ENCODE measurements at places on chromosomes 2 and 18. TPM values are rescaled to one million over a fixed set of nuclear protein-coding genes. Genes with fewer than 3 reads are reported as not detected.

DNA sequence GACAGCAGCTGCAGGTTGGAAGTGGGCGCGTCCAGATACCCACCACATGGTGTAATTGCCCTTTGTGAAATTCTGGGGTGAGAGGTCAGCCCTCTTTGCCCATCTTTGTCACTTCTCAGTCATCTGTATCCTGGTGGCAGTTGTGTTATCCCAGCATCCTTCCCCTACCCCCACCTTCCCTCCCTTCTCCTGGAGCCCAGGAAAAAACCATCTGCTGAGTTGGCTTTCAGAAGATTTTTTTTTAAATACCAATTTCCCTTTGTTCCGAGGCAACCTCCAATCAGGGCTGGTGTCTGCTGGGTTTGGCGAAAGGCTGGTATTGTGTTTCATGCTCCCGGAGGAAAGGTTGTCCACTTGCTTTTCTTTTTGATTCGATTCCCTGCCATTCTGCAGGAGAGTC lies 35.2 kb downstream of the SETBP1 start:
- peak overlapping the region; percentile 71 for H3K27ac ChIP-seq
- DNase-seq, result no peak
- H3K4me1 ChIP-seq, result no peaks in the 10 kb centered on the region
- H3K27me3 ChIP-seq, result no peaks in the 10 kb centered on the region

GRCh38 chr18:61093965-61094364 lies 239.3 kb upstream of the CDH20 start:
- DNase-seq, result no peak
- H3K27me3 ChIP-seq, result no peaks in the 10 kb centered on the region
- no peak overlapping the region for H3K27ac ChIP-seq
- H3K4me1 ChIP-seq, result no peaks in the 10 kb centered on the region
- no peak overlapping the region for H3K4me3 ChIP-seq

GRCh38 chr2:100957996-100958653 lies 44.0 kb upstream of the RPL31 start:
- no peaks in the 10 kb centered on the region for H3K27me3 ChIP-seq
- no peaks in the 10 kb centered on the region for H3K36me3 ChIP-seq
- H3K27ac ChIP-seq, result peak overlapping the region; percentile 18
- peak overlapping the region; percentile 20 for H3K4me3 ChIP-seq
- peak; percentile 60 for DNase-seq

GRCh38 chr2:5454051-5454390 lies 238.2 kb upstream of the SOX11 start:
- no peaks in the 10 kb centered on the region for H3K27me3 ChIP-seq
- no peak for DNase-seq
- H3K36me3 ChIP-seq, result no peaks in the 10 kb centered on the region
- H3K27ac ChIP-seq, result no peak overlapping the region

DNA sequence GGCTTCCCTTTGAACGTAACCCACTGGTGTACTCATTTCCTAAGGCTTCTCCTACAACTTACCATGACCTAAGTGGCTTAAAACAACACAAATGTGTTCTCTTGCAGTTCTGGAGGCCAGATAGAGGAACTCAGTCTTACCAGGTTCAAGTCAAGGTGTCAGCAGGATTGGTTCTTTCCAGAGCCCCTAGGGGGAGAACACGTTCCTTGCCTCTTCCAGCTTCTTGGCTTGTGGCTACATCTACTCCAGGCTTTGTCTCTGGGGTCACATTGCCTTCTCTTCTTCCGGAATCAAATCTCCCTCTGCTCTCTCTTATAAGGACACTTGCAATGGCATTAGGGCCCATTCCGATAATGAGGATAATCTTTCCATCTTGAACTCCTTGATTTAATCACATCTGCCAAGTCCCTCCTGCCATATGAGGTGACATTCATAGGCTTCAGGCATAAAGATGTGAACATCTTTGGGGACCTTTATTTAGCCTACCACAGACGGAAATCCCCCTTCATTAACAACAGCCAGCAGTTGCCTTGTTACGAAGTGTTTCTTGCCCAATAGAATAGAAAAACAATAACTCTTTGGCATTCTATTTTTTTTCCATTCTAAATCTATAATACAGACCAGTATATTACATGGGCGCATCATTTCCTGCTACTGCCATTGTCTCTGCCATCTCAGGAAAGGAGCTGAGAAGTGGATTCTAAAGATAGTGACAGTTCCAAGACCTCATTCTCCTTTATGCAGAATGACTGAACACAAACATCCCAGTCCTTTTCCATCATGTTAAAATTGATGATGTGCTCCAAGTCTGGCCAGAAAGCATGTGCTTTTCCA lies 362.0 kb downstream of the ZNF521 start:
- DNase-seq, result no peak
- peak overlapping the region; percentile 89 for H3K27ac ChIP-seq
- H3K4me1 ChIP-seq, result no peaks in the 10 kb centered on the region
- H3K27me3 ChIP-seq, result no peaks in the 10 kb centered on the region

GRCh38 chr2:1775511-1776035 lies 31.3 kb upstream of the PXDN start:
- H3K36me3 ChIP-seq, result no peaks in the 10 kb centered on the region
- H3K4me3 ChIP-seq, result no peak overlapping the region
- no peaks in the 10 kb centered on the region for H3K27me3 ChIP-seq
- DNase-seq, result no peak
- H3K27ac ChIP-seq, result no peak overlapping the region
- no peaks in the 10 kb centered on the region for H3K4me1 ChIP-seq

- H3K36me3 ChIP-seq, result no peaks in the 10 kb centered on the region
- H3K27me3 ChIP-seq, result no peaks in the 10 kb centered on the region
- H3K4me1 ChIP-seq, result peaks cover 5% of the 10 kb centered on the region
- DNase-seq, result no peak
Observed at GRCh38 chr2:30362468-30363081, 84.5 kb upstream of the LCLAT1 start.

- no peaks in the 10 kb centered on the region for H3K36me3 ChIP-seq
- H3K4me3 ChIP-seq, result no peak overlapping the region
- no peak overlapping the region for H3K27ac ChIP-seq
- H3K4me1 ChIP-seq, result no peaks in the 10 kb centered on the region
- H3K27me3 ChIP-seq, result no peaks in the 10 kb centered on the region
Observed at GRCh38 chr2:157480182-157480961, 36.5 kb upstream of the CYTIP start.

- no peak overlapping the region for H3K4me3 ChIP-seq
- DNase-seq, result no peak
- no peaks in the 10 kb centered on the region for H3K36me3 ChIP-seq
- H3K27ac ChIP-seq, result no peak overlapping the region
Observed at GRCh38 chr2:56231361-56231760, 47.6 kb downstream of the CCDC85A start.

DNA sequence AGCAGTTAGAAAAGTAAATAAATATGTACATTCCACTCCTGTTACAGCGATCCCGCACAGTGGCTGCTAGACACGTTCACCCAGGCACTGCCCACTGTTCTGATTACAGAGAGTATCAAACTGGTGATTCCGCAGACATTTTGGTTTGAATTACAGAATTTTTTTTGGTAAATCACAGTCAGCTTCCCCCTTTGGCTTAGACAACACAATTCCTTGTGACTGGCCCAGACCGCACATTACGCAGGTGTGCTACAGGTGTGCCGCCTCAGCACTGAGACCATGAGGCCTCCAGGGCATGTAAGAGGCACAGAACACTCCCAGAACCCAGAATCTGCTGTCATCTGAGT lies 112.3 kb downstream of the PXDN start:
- peak overlapping the region; percentile 76 for H3K27ac ChIP-seq
- no peak overlapping the region for H3K4me3 ChIP-seq
- no peaks in the 10 kb centered on the region for H3K27me3 ChIP-seq
- no peaks in the 10 kb centered on the region for H3K4me1 ChIP-seq
- no peak for DNase-seq

GRCh38 chr2:127516041-127516762 lies 10.1 kb downstream of the IWS1 start:
- no peak for DNase-seq
- H3K4me3 ChIP-seq, result peak overlapping the region; percentile 13
- peaks cover 3% of the 10 kb centered on the region for H3K4me1 ChIP-seq
- H3K27ac ChIP-seq, result peak overlapping the region; percentile 82
- no peaks in the 10 kb centered on the region for H3K36me3 ChIP-seq

DNA sequence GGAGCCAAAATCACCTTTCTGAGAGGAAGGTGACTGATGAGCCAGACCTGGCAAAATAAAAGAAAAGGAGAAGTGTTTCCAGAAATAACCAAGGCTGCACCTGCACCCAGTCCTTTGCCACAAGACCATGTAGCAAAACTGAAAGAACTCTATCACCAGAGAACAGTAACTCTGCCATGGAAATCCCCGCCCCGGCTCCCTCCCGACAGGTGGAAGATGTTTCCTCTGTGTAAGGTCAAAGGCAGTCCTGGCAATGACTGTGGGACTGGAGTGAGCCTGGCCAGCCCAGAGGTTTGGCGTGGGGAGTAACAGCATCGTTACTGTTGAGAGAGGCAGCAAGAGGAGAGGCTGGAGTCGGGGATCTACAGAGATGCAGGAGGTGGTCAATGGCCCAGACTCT lies 42.3 kb downstream of the SPRED2 start:
- H3K27ac ChIP-seq, result peak overlapping the region; percentile 67
- DNase-seq, result no peak
- no peaks in the 10 kb centered on the region for H3K36me3 ChIP-seq
- no peak overlapping the region for H3K4me3 ChIP-seq

DNA sequence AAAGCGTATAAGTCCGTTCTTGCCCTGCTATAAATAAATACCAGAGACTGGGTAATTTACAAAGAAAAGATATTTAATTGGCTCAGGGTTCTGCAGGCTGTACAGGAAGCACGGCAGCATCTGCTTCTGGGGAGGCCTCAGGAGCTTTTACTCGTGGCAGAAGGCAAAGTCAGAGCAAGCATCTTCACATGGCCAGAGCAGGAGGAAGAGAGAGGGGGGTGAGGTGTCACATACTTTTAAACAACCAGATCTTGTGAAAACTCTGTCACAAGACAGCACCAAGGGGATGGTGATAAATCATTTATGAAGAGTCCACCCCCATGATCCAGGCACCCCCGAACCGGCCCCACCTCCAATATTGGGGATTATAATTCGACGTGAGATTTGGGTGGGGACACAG lies 130.6 kb downstream of the LTBP1 start:
- no peak for DNase-seq
- no peaks in the 10 kb centered on the region for H3K27me3 ChIP-seq
- H3K4me3 ChIP-seq, result no peak overlapping the region
- H3K4me1 ChIP-seq, result no peaks in the 10 kb centered on the region
- H3K36me3 ChIP-seq, result no peaks in the 10 kb centered on the region

DNA sequence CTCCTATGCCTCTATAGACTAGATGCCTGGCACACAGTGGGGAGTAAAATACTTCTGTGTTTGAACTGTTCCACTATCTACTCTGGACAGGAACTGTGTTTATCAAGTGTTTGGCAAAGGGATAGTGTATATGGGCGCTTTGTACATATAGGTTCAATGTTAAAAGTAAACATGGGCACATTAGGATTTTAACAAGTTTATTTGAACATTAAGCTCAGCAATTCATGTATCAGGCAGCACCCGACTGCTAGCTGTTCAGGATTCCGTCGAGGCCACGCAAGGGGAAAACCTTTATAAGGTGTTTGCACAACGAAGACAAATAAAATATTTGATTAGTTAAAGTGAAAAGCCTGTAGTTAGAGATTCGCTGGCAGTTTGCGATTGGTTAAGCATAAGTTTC lies 43.4 kb upstream of the ROCK2 start:
- H3K36me3 ChIP-seq, result no peaks in the 10 kb centered on the region
- no peaks in the 10 kb centered on the region for H3K4me1 ChIP-seq
- DNase-seq, result no peak
- no peak overlapping the region for H3K27ac ChIP-seq

DNA sequence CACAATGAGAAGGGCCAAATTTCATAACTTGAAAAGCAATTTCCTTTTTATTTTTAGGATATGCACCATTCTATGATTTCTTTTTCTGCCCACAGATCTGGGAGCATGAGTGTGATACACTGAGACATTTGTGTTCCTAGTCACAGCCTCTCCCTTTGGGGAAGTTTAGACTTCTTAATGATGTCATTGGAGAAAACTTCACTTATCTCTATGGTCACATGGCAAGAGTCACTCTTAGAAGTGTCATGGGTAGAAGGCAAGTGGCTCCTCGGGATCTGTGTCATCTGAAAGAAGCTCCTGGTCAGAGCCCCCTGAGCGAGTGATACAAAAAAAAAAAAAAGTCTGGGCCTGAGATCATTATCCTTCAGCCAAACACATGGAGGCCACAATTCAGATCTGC lies 62.5 kb upstream of the LGALSL start:
- no peak overlapping the region for H3K4me3 ChIP-seq
- no peaks in the 10 kb centered on the region for H3K4me1 ChIP-seq
- no peaks in the 10 kb centered on the region for H3K27me3 ChIP-seq
- no peak overlapping the region for H3K27ac ChIP-seq
- no peak for DNase-seq
- H3K36me3 ChIP-seq, result no peaks in the 10 kb centered on the region

- no peaks in the 10 kb centered on the region for H3K4me1 ChIP-seq
- DNase-seq, result no peak
- H3K4me3 ChIP-seq, result no peak overlapping the region
- H3K27me3 ChIP-seq, result no peaks in the 10 kb centered on the region
- no peak overlapping the region for H3K27ac ChIP-seq
- no peaks in the 10 kb centered on the region for H3K36me3 ChIP-seq
Observed at GRCh38 chr2:239908308-239908707, 116.8 kb downstream of the NDUFA10 start.

DNA sequence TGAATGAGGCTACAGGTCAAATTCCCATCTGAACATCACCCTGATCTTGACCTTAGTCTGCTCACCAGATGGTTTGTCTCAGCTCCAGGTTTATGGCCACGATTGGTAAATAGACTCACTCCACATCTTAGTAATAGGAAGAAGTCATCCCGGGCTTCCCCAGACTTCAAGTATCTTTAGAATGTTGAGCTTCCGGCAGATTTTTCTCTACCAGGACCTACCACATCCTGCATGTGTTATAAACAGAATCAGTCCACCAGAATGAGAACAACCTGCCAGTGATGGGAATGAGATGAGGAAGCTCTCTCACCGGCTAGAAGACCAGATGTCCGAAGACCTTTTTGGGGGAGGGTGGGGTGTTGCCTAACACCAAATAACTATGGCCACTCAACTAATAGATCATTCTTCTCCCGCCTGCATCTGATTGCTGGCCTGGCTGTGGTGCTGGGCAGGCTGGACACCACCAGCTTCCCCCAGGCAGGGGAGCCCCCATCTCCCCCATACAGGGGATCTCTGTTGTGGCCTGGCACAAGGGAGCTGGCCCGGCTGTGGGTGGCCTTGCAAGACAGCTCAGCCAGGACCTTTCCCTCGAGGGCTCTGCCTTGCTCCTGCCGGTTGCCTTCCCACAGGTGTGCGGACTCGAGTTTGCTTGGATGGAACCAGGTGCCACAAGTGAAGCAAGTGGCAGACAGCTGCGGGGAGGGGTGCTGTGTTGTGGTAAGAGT lies 88.5 kb downstream of the SH3RF3 start:
- H3K27me3 ChIP-seq, result no peaks in the 10 kb centered on the region
- H3K4me1 ChIP-seq, result no peaks in the 10 kb centered on the region
- H3K4me3 ChIP-seq, result no peak overlapping the region
- H3K36me3 ChIP-seq, result no peaks in the 10 kb centered on the region

The FBXO48 gene
- 1.1 TPM for total RNA-seq

The B3GNT7 gene
- total RNA-seq, result 5.3 TPM

The POTEE gene
- 1.0 TPM for total RNA-seq

The AOX1 gene
- 100.0 TPM for total RNA-seq

The MYOM1 gene
- total RNA-seq, result 3.1 TPM

The AQP12A gene
- not detected for total RNA-seq

The MREG gene
- 16.1 TPM for total RNA-seq

The ABCG5 gene
- total RNA-seq, result not detected

The FBLN7 gene
- total RNA-seq, result 15.7 TPM

The NR4A2 gene
- 3.8 TPM for total RNA-seq

The MAP3K19 gene
- total RNA-seq, result not detected
